ACHN (cell line): ENCODE measurements at places on chromosomes 3 and 15.
A peak's percentile ranks its signal among the peaks of the same experiment; 100 is the strongest.

- DNase-seq: no peak
These were observed 40.0 kb downstream of the DNAJC13 start for GRCh38 chr3:132457286-132457685.

- no peak for DNase-seq
These were observed 13.3 kb upstream of the CSPG4 start for GRCh38 chr15:75725719-75726607.

- DNase-seq: no peak
These were observed 87.8 kb downstream of the SHOX2 start for GRCh38 chr3:158018462-158018861.

DNA sequence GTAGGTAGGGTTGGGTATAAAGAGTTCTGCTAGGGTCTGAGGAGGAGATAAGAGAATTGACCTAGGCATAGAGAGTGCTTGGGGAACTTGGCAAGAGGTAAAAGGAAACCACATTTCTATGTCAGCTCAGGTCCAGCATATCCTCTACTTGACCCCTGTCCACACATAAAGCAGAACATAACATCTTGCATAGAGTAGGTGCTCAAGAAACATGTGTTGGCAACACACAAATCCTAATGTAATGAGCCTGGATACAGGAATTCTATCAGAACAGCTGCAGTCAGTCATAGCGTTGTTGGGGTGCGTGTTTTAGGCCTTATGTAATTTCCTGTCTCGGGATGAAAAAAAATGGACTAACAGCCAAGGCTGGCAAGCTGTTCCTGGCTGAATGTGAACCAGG, 35.0 kb upstream of the PLCL2 start:
- peak; percentile 25 for DNase-seq

- DNase-seq: no peak
These were observed 2.6 kb downstream of the PPM1M start for GRCh38 chr3:52248165-52248541.

DNA sequence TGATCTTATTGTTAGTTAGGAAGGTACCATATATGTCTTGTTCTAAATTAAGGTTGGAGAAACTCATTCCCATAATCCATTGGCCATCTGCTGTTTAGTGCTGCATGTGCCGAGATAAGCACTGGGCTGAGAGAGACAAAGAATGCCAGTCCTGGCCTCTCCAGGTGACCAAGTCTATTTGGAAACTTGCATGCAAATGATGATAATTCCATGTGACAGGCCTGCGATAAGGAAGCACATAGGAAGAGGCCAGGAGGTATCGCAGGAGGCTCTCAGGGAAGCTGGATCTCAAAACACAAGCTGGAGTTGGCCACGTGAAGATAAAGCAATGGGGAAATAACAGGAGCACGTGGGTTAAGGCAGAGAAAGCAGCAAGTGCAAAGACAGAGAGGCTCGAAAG, 39.7 kb downstream of the MYO5C start:
- no peak for DNase-seq
